DND-41 (cell line): ENCODE measurements at places on chromosomes 7 and 10.

GRCh38 chr10:29681676-29682448, 47.1 kb upstream of the SVIL start:
- peak; percentile 43 for DNase-seq

- peak; percentile 39 for DNase-seq
Observed at GRCh38 chr10:1153251-1153763, 97.1 kb downstream of the WDR37 start.

DNA sequence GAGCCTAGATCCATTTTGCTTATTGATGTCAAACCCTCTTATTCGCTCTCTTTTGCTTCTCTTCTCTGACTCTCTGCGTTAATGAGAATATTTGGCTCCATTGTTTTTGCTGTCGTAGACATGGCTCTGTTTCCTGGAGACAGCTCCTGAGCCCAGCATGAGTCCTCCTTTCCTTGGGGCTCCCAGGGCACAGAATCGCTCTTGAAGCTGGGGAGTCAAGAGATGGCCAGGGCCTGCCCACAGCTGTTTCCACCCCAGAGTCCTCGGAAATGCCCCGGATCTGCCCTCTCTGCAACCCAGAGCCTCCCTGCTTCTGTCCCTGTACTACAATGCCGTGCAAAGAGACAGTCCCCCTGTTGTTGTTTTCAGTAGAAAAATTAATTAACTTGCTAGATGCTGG, 566.7 kb upstream of the FOXK1 start:
- DNase-seq = no peak

DNA sequence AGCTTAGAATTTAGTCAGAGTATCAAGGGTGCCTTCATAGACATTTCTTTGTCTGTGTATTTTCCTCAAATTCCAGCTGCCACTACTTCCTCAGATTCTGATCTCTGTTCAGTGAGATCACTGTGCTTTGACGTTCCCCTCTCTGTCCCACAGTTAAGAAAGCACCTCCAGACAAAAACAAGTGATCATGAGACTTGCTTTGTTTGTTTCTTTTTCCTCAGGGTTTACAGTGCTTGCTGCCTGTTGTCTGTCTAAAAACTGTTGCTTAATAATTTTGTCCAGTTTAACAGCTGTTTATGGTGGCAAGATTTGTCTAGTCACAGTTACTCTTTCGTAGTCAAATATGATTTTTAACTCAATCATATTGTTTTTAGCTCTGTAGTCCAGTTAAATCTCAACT, 29.1 kb downstream of the TRUB1 start:
- DNase-seq = no peak

- DNase-seq = no peak
Observed at GRCh38 chr10:72490951-72491350, 134.9 kb downstream of the MICU1 start.

- no peak for DNase-seq
Observed at GRCh38 chr7:64959072-64959747, 31.6 kb downstream of the ZNF117 start.

- no peak for DNase-seq
Observed at GRCh38 chr10:36882781-36883180, 242.6 kb upstream of the ANKRD30A start.

- DNase-seq = no peak
Observed at GRCh38 chr7:7695111-7695817, 23.1 kb downstream of the RPA3 start.

DNA sequence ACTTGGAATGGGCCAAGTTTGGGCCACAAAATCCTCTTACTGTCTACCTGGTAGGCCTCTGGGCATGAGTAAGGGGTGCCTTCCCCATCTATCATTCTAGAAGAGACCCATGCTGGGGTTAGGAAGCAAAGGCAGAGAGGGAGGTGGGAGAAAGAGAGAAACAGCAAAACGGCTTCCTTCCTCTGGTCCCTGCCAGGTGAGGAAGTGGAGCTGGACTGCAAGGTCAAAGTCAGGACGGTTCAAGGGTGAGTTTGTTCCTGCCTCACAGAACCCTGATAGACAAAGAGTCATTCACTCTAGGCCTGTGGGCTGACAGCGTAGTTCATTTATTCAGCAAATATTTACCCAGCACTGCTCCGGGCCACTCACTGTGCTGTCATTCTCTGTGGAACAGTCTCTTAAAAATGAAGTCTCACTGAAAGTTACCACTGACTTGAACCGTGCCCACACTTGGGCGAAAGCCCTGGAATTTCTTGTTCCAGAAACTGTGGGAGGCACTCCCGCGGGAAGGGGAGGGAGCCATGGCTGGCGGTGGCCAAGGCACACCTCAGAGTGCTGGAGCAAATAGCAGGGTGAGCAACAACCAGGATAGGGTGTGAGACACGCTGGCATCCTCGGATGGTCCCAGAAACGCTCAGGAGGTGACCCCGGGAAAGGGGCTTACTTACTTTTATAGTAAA, 26.2 kb upstream of the ECHDC3 start:
- DNase-seq = no peak

DNA sequence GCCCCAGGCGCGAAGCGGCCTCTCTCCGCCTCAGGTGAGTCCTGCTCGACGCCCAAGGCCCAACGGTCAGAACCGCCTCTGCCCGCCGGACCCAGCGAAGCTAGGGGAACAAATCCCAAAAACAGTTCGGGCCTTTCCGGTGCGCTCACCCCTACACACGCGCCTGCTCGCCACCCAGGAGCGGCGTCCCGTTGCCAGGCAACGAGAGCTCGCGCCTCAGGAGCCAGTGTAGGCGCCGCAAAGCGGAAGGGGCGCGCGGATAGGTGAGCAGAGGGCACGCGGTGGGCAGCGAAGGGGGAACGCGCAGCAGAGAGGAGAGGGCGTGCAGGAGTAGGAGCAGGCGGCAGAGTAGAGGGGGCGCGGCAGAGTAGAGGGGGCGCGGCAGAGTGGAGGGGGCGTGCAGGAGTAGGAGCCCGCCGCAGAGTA, at the start of the genes DYDC1 and DYDC2:
TSS of gene DYDC1 (minus strand) at position 193 of the 426 bp plus-strand sequence. CDS start 4,154 bp downstream, outside the sequence.
TSS of gene DYDC2 (plus strand) at position 219 of the 426 bp plus-strand sequence. CDS start 5,663 bp downstream, outside the sequence.
- no peak for DNase-seq

DNA sequence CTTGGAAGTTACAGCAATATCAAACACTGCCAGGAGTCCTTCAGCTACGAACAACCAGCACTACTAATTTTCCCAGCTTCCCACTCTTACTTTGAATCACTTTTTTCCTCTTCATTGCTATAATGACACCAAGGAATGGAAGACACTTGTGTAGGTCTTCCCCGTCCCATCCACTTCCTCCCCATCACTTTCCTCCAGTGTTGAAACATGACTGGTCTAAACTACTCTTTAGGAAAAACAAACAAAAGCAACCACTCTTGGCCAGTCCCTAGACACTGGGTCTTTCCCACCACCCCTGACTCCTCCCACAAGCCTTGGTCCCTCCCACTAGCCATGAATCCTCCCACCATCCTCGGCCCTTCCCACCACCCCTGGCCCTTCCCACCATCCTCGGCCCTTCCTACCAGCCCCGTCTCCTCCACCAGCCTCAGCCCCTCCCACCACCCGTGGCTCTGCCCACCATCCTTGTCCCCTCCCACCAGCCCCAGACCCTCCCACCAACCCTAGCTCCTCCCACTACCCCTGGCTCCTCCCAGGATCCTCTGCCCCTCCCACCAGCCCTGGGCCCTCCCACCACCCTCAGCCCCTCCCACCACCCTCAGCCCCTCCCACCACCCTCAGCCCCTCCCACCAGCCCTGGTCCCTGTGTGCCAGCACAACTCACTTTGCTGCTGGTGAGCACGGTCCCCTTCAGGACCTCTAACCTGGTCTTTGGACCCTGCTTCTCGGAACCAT, 68.5 kb downstream of the CXCL12 start:
- DNase-seq = peak; percentile 38

GRCh38 chr10:1323951-1324350, 267.8 kb downstream of the WDR37 start:
- no peak for DNase-seq

- no peak for DNase-seq
Observed at GRCh38 chr7:142180426-142180825, 68.9 kb downstream of the MGAM2 start.

- no peak for DNase-seq
Observed at GRCh38 chr10:90412582-90412981, 445.3 kb downstream of the HTR7 start.

DNA sequence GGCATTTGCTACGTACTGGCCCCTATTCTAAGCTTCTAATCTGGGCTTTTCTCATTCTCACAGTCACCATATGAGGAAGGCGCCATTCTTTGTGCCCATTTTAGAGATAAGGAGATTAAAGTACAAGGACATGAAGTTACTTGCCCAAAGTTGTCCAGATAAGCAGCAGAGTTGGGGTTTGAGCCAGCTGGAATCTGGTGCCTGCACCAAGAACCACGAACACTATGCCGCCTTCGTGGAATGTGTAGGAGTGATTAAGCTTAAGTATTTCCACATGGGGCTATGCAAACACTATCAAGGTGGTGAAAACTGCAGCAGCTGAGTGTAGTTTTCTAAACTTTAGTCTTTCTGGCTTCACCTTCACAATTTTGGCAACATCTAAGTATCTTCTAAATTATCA, 342.7 kb upstream of the ETV1 start:
- DNase-seq = no peak

DNA sequence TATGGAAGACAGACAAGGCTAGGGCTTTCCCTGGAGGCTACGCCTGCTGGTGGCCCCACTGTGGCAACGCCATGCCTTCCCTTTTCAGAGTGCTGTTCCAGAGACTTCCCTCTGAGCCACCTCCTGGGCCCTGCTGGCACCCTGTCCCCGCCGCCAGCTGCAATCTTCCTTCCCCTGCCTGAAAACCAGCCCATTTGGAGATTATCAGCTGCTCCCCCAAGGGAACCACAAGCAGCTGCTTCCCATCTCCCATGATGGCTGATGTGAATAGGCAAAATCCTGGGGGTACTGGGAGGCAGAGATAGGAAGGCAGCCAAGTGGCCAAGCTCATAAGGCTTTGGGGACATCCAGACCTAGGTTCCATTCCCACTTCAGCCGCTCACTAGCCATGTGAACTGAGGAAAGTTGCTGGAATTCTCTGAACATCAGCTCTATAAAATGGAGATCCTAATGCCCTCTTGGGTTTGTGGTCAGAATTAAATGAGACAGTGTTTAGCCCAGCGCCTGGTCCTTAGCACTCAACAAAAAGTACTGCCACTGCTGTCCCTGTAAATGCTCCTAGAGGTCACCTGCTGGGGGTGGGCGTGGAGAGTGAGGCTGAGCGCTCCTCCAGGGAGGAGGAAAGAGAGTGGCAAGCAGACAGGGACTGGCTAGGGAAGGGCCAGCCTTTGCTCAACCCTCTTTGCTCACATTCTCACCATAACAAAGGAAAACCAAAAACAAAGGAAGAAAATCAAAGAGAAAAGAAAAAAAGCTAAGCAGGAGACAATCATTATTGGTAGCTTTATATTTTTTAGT, 5.9 kb downstream of the TSPAN33 start:
- DNase-seq = no peak

DNA sequence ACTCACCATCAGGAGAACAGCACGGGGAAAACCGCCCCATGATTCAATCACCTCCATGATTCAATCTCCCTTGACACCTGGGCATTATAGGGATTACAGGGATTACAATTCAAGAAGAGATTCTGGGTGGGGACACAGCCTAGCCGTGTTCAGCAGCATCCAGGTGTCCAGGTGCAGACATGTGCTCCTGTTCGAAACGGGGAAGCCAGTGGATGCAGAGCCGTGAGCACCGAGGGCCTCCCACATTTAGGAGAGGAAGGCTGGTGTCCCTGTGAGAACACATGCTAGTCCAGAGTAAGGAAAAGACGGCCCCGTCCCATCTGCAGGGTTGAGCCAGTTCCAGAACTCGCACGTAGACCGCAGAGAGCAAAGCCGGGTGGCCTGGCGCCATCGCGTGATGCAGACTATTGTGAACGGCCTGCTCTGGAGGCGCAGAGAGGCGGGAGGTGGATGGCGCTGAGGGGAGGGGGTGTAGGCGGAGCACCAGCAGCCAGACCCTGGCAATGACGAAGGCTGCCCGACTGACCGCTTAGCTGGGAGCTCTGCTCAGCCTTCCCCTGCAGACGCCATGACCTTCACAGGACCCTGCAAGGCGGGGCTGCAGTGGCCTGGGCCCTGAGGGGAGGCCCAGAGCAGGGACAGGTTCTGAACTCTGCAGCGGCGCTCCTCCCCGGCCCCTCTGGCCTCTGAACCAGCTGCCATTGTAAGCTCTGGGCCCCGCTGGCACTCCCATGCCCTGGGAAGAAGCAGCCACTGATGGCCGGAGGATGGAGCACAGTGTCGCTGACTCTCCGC, 141.6 kb upstream of the TCERG1L start:
- DNase-seq = no peak

DNA sequence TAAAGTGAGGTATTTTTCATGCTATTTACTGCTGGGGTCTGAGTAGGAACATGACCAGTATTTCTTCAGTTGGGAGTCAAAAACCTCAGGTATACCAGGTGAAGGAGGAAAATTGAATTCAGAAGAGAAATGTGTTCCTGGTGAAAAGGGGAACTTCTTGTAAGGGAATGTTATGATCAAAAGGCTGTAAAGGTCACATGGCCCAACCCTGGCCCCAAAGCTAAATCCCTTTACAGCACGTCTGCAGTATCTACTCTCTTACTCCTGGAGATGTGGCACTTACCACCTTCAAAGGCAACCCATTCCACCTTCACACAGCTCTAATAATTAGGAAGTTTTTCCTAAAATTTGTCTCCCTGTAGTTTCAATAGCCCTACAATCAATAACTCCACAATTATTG, 15.2 kb downstream of the PIK3AP1 start:
- DNase-seq = no peak

- no peak for DNase-seq
Observed at GRCh38 chr7:2903682-2904162, 59.6 kb upstream of the GNA12 start.

DNA sequence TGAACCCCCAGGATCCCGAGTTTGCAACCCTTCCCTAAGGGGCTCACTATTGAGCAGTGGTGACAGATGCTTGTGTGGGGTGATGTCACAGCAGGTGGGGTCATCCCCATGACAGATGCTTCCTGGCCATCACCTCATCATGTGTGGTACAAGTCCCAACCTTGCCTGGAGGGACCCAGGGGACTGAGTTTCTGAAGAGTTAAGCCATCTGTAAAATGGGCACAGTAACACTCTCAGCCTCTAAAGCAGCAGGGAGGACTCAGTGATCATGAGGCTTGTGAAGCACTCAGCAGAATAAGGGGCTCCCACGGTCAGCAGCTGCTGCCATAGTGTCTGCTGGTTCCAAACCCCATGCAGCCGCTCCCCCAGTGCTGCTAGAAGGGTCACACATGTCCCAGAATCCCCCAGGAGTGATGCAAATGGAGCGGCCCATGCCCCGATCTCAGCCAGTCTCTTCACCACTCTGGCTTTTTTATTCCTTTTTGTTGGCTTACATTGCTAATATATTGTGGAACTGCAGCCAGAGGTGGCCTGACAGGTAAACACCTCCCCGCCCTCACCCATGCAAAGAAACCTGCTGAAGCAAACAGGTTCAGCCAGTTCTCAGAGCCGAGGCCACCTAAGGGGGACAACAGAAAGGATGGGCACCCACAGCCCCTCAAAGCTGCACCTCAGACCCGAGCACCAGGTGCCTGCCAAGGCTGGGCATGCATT, 102.1 kb upstream of the PDGFA start:
- no peak for DNase-seq

GRCh38 chr10:101495324-101495925, 92.6 kb downstream of the POLL start:
- no peak for DNase-seq

GRCh38 chr7:107628461-107629064, 32.1 kb upstream of the SLC26A4 start:
- peak; percentile 40 for DNase-seq
